HT-29 (cell line): ENCODE measurements at places on chromosomes 6 and 20.
A peak's percentile ranks its signal among the peaks of the same experiment; 100 is the strongest.

DNA sequence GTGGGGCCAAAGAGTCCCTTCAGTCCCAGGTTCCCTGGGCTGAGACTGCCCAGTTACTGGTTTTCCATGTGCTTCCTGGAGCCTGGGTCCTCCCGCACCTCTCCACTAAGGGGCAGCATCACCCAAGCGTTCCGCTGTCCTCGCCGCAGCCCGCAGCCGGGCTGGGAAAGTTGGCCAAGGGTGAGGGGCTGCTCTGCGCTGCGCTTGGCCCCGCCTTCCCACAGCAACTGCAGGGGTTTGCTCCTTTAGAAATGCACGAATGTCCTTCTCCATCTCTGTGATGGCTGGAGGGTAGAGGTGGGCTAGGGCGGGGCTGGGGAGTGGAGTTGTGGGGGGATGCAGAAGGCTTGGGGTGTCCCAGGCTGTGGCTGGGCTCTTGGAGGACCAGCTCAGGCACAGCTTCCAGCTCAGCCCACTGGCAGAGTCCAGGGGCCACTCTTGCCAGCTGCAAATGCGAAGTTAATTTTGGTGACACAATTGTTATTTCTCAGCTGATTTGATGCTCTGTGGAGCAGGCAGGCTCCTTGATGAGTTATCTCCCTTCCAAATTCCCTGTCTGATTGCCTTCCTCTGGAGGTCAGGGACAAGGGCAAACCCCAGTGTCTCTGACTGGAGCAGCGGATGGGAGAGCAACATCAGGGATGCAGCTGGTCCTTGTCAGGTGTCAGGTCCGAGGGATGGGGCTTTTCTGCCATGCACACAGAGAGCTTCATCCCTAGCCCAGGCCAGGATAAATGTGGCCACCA lies 63.2 kb downstream of the NOL4L start:
- DNase-seq, result peak; percentile 79

DNA sequence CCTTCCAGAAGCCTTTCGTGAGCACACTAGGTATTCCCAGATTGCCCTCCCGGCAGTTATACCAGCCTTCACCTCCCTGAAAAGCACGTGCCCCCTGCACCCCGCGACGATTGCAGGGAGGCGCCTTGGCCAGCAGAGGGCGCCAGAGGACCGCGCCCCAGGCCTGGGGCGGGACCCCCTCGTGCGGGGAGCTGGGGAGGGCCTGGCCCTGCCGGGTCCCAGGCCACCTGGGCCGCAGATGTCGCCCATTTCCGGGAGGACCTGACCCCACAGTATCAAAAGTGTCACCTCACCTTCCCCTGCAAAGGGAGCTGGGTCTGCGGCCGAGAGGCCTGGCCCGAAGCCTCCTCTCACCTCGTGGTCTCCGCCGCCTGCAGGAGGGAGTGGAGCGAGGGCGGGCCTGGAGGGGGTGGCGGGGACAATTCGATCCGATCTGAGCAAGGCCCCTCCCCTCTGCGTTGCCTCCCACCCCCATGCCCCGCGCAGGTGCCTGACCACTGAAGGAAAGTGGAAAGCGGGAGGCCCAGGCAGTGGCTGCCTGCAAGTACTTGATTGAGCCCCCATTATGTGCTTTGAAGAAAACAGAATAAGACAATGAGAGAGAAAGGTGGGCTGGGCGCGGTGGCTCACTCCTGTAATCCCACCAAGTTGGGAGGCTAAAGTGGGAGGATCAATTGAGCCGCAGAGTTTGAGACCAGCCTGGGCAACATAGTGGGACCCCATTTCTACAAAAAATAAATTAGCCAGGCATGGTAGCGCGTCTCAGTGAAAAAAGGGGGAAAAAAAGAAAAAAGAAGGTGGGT lies 3.5 kb upstream of the SNAI1 start:
- peak; percentile 78 for DNase-seq

GRCh38 chr6:23642849-23643248 lies 483.2 kb upstream of the NRSN1 start:
- DNase-seq, result no peak

- DNase-seq, result no peak
Observed at GRCh38 chr20:38855356-38855755, 49.9 kb downstream of the PPP1R16B start.

GRCh38 chr20:25220021-25220730 lies 24.7 kb downstream of the ENTPD6 start:
- no peak for DNase-seq

GRCh38 chr6:11496152-11497060 lies 41.1 kb upstream of the TMEM170B start:
- peak; percentile 92 for DNase-seq

DNA sequence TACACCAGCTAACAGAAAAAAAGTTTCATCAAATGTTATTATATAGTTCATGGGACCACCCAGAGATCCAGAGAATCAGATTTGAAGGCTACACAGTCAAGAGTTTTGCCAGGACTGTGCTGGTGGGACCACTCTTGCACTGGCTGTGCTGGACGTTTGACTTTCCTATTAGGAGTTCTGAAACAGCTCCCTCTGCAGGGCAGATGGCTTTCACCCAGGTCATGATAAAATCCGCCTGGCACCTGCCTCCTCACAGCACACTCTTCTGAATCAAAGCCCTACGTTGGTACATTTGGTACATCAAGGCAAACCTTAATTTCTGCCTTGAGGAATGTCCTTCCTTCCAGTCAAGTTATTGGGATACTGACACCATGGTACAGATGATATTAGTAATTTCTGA lies 302.1 kb downstream of the ZNF217 start:
- peak; percentile 37 for DNase-seq

- no peak for DNase-seq
Observed at GRCh38 chr6:101294676-101295075, 98.8 kb upstream of the GRIK2 start.

DNA sequence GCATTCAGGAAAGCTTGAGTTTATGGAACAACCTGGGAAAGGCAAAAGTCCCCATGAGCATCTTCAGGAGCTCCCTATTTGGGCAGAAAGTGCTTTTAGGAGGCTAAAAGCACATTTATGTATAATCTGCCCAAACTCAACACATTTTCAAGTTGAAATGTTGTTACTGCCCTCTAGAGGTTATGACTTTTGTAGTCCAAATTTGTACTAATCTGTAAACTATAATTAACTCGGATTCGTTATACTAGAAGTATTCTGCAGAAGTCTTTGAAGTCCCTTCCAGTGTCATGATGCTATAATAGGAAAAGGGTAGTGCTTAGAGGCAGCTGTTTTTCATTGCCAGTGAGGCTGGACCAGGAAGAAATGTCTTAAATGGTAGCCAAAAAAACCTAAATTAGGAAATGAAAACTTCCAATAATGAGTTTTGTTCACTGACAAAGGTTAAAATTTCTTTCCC lies 44.8 kb upstream of the EMILIN3 start:
- peak; percentile 28 for DNase-seq

DNA sequence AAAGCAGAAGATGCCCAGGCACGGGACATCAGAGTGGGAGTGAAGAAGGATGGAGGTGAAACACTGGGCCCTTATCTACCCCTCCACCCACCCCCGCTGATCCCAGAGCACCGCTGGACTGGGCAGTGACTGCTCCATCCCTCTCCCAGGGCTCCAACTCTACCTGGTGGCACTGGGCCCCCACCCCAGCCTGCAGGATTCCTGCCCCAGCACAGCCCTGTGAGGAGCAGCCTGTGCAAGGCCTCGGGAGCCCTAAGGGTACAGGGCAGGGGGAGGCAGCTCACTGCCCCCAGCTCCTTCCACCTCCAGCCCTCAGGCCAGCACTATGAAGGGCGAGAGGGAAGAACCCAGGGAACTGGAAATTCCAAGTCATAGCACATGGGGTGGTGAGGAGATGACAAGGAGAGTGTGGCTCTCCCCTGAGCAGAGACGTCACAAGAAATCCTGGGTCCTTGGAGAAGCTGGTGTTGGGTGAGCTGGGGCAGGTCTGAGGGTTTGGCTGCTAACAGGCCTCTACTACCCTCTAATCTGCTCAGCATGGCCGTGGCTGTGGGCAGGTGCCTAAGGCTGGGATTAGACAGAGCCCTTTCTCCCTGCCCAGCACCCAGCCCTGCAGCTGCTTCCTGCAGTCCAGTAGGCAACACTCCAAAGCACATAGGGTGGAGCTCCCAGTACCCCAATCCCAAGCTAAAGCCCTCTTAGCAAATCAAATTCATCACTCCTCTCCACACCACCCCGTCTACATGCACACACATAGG lies 3.5 kb downstream of the CST3 start:
- DNase-seq, result no peak
